ENCODE measurements at places on chromosomes 6 and 20.

- no peaks in the 10 kb centered on the region for H3K4me1 ChIP-seq
- no peak overlapping the region for H3K4me3 ChIP-seq
- no peak for DNase-seq
- no peaks in the 10 kb centered on the region for H3K36me3 ChIP-seq
Observed at GRCh38 chr6:56914798-56915658, 39.9 kb upstream of the BEND6 start.

- H3K4me3 ChIP-seq = no peak overlapping the region
- H3K4me1 ChIP-seq = peaks cover 43% of the 10 kb centered on the region
- peaks cover 42% of the 10 kb centered on the region for H3K36me3 ChIP-seq
- DNase-seq = no peak
- no peaks in the 10 kb centered on the region for H3K27me3 ChIP-seq
Observed at GRCh38 chr6:36523451-36523850, 23.8 kb downstream of the STK38 start.

DNA sequence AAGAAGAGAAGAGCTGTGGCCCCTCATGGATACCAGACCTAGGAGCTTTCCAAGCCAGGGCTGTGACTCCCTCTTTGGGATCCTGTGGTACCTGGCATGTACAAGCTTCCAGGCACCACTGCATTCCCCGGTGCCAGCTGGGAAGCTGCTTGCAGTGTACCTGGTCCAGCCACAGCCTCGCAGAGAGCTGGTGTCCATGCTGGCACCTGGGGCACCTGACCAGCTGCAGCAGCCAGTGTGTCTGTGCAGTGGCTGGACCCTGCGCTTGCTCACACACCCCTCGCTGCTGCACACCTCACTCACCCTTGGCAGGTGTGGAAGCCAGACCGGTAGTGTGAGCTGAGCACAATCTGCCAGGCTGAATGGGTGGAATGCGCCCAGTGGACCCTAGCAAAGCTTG, 190.9 kb upstream of the MAN1A1 start:
- no peak for DNase-seq
- H3K27ac ChIP-seq = no peak overlapping the region
- no peaks in the 10 kb centered on the region for H3K4me1 ChIP-seq
- no peak overlapping the region for H3K4me3 ChIP-seq

DNA sequence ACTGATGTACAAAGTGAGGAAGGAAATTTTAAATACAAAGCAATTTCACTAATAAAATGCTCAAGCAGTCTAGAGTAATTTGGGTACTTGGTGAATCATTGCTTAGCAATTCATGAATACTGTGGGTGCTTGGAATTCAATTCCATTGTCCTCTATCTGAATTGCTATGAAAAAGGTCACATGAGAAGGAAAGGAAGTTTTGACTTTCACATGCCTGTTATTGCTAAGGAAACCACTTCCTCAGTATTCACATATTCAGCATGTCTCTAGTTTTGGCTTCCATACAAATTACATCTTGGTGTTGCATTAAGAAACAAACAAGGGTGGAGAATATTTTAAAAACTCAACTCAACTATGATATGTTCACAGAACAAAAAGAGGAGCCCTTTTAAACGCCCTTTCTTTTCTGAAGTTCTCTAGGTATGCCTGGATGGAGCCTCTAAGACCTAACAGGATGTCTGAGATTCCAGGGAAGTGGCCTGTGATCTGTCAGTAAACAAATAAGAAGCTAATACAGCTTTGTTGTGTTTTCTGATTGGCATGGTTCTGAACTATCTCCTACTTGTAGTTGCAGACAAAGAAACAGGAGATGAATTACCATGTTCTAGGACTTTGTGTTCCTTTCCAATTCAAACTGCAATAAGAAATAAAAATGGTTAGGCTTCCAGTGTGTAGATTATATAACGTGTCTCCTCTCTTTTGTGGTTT, 190.4 kb downstream of the OGFRL1 start:
- no peak overlapping the region for H3K27ac ChIP-seq
- H3K36me3 ChIP-seq = no peaks in the 10 kb centered on the region
- no peak overlapping the region for H3K4me3 ChIP-seq
- DNase-seq = no peak

DNA sequence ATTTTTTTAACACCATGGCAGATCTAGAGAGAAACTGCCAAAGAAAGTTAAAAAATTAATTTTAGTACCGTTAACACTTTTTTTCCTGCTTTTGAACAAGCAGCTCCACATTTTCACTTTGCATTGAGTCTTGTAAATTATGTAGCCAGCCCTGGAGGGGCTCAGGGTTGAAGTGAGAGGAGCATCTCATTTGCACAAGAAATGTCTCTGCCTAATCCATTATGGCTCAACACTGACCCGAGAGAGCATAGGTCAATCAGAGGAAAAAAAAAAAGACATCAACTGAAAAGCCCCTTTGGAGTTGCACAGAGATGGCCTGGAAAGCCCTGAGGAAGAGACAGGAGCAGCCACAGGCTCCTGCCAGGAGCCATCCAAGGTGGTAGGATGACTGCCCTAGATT, 4.3 kb upstream of the SLPI start:
- no peak for DNase-seq
- no peaks in the 10 kb centered on the region for H3K4me1 ChIP-seq

GRCh38 chr20:845941-846893, 12.7 kb downstream of the FAM110A start:
- H3K27ac ChIP-seq = peak overlapping the region; percentile 83
- peaks cover 51% of the 10 kb centered on the region for H3K4me1 ChIP-seq
- peak overlapping the region; percentile 75 for H3K4me3 ChIP-seq
- DNase-seq = peak; percentile 22

- DNase-seq = no peak
- H3K4me3 ChIP-seq = no peak overlapping the region
- no peaks in the 10 kb centered on the region for H3K27me3 ChIP-seq
- H3K36me3 ChIP-seq = no peaks in the 10 kb centered on the region
Observed at GRCh38 chr6:135358985-135359384, 138.6 kb downstream of the AHI1 start.

DNA sequence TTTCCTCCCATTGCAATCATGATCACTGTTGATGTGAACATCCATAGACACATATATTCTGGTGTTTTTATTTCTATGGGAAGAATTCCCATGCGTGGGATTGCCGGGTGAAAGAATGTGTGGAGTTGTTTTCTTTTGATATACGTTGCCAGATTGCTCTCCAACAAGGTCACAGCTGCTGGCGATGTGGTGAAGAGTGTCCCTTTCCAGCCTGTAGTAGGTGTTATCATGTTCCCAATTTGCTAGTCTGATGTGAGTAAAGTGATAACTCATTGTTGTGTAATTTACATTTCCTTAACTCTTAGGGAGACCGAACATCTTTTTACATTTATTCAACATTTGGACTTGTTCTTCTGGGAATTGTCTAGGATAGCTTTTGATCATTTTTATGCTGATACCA, 14.5 kb upstream of the ELMO2 start:
- H3K27ac ChIP-seq = no peak overlapping the region
- no peaks in the 10 kb centered on the region for H3K4me1 ChIP-seq

DNA sequence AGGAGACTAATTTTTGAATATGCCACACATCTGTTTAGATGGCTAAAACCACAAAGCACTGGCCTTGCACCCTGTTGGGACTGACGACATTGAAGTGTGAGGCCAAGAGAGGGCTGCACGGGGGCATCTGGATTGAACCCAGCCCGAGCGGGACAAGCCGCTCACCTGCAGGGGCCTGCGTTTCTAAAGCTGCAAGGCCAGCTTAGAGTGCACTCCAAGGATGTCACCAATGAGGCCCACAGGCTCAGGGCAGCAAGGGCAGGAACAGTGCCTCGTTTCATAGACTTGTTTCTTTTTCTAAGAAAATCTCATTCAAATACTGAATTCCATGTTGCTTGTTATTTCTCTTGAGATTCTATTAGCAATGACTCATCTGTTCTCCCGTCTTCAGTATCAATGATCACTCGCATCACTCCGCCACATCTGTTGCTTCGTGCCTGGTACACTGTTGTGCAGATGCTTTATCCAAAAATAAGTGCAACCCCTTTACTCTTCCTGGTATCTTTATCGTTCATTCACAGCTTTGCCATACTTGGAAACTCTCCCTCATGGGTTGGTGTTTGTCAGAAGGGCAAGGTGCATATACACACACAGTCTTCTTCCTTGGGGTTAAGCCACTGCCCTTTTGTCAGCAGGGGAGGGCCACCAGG, 120.1 kb downstream of the IRF4 start:
- no peaks in the 10 kb centered on the region for H3K27me3 ChIP-seq
- peak overlapping the region; percentile 99 for H3K27ac ChIP-seq
- DNase-seq = peak; percentile 44
- H3K4me1 ChIP-seq = peaks cover 90% of the 10 kb centered on the region

- peak; percentile 89 for DNase-seq
- peaks cover 19% of the 10 kb centered on the region for H3K36me3 ChIP-seq
- peak overlapping the region; percentile 71 for H3K4me3 ChIP-seq
- no peaks in the 10 kb centered on the region for H3K27me3 ChIP-seq
- H3K27ac ChIP-seq = peak overlapping the region; percentile 93
Observed at GRCh38 chr6:107716688-107717089, 107.4 kb downstream of the SCML4 start.

DNA sequence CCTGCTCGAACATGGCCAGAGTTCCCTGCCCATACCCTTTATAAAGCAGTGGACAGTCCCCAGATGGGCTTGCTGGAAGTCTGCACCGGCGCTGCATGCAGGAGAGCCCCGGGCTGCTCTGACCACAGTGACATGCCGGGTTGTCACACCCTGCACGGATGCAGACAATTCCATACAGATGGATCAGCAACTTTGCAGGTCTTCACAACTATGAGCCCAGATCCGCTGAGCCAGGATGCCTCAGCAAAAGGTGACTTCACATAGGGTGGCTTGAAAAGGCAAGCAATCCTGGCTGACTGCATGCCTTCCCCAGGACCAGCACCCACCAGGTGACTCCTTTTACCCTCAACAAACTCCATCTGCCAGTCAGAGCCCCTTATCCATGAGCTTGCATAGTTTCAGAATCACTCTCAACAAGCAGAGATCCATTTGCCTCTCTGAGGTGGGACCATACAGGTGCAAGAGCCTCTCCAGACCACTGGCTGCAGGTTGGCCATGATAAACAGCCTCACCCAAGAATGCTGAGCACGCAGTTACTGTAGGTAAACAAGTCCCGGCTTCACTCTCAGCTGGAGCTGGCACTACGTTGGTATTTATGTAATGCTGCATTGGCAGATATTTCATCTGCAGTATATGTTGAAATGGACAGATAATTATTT, 183.0 kb upstream of the QKI start:
- no peaks in the 10 kb centered on the region for H3K36me3 ChIP-seq
- no peak for DNase-seq
- H3K4me3 ChIP-seq = no peak overlapping the region
- H3K27me3 ChIP-seq = peaks cover 11% of the 10 kb centered on the region
- H3K27ac ChIP-seq = no peak overlapping the region
- no peaks in the 10 kb centered on the region for H3K4me1 ChIP-seq

- peaks cover 6% of the 10 kb centered on the region for H3K36me3 ChIP-seq
- H3K27me3 ChIP-seq = no peaks in the 10 kb centered on the region
- peaks cover 59% of the 10 kb centered on the region for H3K4me1 ChIP-seq
- DNase-seq = no peak
Observed at GRCh38 chr20:48924756-48925109, 3.2 kb downstream of the ARFGEF2 start.

DNA sequence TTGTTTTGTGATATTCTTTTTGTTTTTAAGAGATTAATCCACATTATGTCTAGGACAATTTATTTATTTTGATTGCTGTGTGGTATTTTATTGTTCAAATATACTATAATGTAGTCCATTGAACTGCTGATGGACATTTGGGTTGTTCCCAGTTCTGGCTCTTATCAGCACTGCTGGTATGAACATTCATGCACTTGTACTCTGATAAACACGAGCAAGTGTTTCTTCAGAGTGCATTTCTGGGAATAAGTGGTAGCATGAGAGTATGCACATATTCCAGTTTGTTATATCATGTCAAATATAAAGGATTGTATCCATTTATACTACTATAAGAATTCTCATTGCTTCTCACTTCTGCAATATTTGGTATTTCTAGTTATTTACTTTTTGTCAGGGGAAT, 7.1 kb downstream of the CALHM6 start:
- H3K27ac ChIP-seq = no peak overlapping the region
- DNase-seq = no peak
- H3K36me3 ChIP-seq = no peaks in the 10 kb centered on the region
- H3K27me3 ChIP-seq = peaks cover 3% of the 10 kb centered on the region
- H3K4me3 ChIP-seq = no peak overlapping the region

- H3K27ac ChIP-seq = no peak overlapping the region
- H3K4me3 ChIP-seq = no peak overlapping the region
- no peaks in the 10 kb centered on the region for H3K36me3 ChIP-seq
- no peak for DNase-seq
- peaks cover 4% of the 10 kb centered on the region for H3K4me1 ChIP-seq
Observed at GRCh38 chr20:3660262-3661059, 2.7 kb downstream of the GFRA4 start.

GRCh38 chr6:138106665-138107077, 548 bp downstream of the PERP start:
- H3K4me1 ChIP-seq = peaks cover 19% of the 10 kb centered on the region
- no peak for DNase-seq

DNA sequence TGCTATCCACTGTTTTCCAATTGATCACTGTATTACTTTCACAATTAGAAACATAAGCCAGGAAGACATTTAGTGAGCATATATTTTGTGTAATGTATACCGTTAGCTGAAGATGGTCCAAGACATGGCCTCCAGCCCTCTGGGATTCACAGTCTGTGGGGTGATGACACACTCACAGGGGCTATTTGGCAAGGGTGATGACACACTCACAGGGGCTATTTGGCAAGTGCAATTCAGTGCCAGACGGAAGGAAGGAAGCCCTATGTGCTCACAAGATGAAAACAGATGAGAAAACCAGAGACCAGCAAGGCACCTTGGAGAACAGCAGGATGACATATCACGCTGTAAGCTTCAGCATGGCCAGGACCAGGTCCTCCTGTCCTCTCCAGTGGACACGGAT, 183.7 kb downstream of the MBOAT1 start:
- DNase-seq = no peak
- no peak overlapping the region for H3K4me3 ChIP-seq
- H3K4me1 ChIP-seq = peaks cover 14% of the 10 kb centered on the region
- peaks cover 56% of the 10 kb centered on the region for H3K27me3 ChIP-seq
- no peaks in the 10 kb centered on the region for H3K36me3 ChIP-seq

- no peak for DNase-seq
- H3K27me3 ChIP-seq = no peaks in the 10 kb centered on the region
- no peak overlapping the region for H3K27ac ChIP-seq
- H3K4me1 ChIP-seq = peaks cover 59% of the 10 kb centered on the region
- H3K4me3 ChIP-seq = peak overlapping the region; percentile 90
- peaks cover 35% of the 10 kb centered on the region for H3K36me3 ChIP-seq
Observed at GRCh38 chr6:33206864-33207551, 1.3 kb upstream of the RING1 start.

DNA sequence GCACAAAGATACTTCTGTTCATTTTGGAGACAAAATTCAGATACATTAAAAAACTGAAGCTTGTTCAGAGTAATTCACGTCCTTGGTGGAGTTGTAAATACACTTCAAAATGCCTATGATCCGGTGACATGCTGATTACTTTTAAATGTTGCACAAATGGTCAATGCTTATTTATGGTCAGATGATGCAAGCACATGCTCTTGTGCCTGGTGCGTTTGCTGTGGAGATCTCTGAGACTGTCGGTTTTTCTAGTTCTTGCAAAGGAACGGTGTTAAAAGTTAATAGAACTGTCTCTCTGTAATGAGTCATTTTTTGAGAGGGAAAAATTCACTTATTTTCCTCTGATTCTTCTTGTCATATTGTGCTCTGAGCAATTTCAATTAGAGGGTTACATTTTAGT, 45.2 kb upstream of the EDN3 start:
- H3K27me3 ChIP-seq = no peaks in the 10 kb centered on the region
- peaks cover 55% of the 10 kb centered on the region for H3K4me1 ChIP-seq
- no peak for DNase-seq
- H3K27ac ChIP-seq = no peak overlapping the region
- peaks cover 13% of the 10 kb centered on the region for H3K36me3 ChIP-seq
- H3K4me3 ChIP-seq = no peak overlapping the region
